ENCODE measurements at places on chromosomes 6 and 20.

- DNase-seq = no peak
These were observed 140.9 kb downstream of the JARID2 start for GRCh38 chr6:15386756-15387112.

GRCh38 chr6:119328892-119329793 is 20.4 kb downstream of the MAN1A1 start:
- DNase-seq = no peak

GRCh38 chr20:57432862-57433491 is 41.8 kb downstream of the RBM38 start:
- DNase-seq = no peak

GRCh38 chr6:73174646-73175045 is 50.6 kb downstream of the KHDC1L start:
- no peak for DNase-seq

- DNase-seq = no peak
These were observed 103.8 kb downstream of the KHDC1L start for GRCh38 chr6:73121421-73121993.

DNA sequence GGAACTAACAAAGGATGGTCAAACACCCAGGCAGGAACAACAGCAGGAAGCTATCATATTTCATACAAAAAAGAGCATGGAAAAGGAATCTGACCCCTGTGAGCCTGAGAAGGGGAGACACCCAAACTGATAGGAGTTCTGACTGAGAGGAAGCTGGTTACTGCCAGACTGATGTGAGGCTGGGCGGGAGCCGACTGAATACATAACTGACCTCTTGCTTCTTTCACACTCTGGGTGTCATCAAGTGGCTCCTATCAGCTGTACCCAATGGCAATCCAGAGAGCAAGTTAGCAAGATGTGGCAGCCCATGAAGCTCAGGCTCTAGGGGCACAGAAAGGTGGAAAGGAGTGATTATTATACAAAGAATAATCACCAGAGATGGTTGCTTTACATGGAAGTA is 795.1 kb upstream of the HS3ST5 start:
- no peak for DNase-seq

DNA sequence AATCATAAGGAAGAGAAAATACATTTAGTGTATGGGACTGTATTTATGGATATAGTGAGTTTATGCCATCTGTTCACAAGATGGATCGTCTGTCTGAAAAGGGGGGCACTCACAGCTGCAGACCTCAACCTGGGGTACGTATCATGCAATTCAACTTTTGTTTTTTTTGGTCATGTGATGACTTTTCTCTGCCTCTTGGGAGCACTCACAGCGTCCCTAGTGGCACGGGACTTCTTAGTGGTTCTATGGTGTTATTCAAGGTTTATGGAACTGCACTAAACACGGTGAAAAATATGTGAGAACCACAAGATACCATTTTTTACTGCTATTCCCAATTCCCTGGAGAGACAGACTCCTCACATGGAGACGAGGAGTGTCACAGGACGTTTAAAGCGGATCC is 60.4 kb upstream of the MPC1 start:
- no peak for DNase-seq

DNA sequence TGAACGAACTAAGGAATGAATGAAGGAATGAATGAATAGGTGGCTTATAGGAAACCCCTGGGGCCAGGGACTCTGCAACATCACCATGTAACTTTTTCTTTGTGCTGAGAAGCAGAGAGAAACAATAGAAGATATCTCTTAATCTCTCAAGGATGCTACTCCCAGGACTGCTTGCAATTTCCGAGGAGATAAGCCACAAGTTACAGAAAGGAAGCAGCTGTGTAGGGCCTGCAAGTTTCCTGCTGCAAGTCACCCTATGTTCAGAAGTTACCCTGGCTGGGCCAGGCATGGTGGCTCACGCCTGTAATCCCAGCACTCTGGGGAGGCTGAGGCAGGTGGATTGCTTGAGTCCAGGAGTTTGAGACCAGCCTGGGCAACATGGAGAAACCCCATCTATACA is 7.3 kb upstream of the MAVS start:
- DNase-seq = no peak

- DNase-seq = no peak
These were observed 251.4 kb upstream of the MANEA start for GRCh38 chr6:95325916-95326315.

- no peak for DNase-seq
These were observed at the start of gene C6orf132 for GRCh38 chr6:42142118-42142835. Gene C6orf132 (minus strand): TSS chr6:42142620. CDS start chr6:42142444, 176 bp downstream.

DNA sequence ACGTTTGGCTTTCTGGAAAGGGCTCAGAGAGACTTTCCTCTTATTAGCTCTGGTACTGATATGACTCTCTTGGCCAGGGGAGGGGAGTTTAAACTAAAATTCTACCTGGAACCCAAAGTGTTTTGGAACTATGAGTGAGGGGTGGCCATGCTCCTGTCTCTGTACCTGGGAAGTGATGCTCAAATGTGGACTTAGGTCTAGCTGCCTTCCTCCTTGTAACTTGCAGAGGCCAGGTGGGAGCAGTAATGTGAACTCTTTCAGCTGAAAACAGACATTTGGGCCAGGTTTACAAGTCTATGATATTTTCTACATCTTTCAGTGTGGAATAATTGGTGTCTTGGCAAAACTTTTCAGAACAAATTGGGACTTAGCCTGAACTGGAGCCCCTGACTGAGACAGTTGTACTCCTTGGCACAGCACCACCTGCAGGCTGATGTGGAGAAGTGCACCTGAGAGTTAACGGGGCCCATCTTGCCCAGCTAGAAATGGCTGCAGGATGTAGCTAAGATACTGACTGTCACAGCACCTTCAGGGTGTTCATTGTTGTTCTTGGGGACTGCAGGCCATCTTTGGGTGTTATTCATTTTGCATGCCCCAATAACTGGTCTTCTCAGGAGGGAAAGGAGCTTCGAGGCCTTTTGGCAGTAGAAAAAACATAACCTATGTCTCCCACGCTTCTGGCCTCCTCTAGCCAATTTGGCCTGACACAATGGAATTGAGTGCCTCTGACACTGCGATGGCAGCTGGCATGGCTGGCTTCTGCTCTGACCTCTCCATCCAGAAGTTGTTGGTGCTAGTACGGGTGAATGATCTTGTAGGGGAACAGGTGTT is 37.1 kb downstream of the CD109 start:
- DNase-seq = no peak

All from DMS79 (cell line).